ENCODE measurements at places on chromosomes 4 and X. TPM values are rescaled to one million over a fixed set of nuclear protein-coding genes. Genes with fewer than 3 reads are reported as not detected.

Gene ERCC6L
- polyA plus RNA-seq, result 1.5 TPM

- H3K4me3 ChIP-seq, result no peak overlapping the region
- H3K27me3 ChIP-seq, result peaks cover 39% of the 10 kb centered on the region
- H3K36me3 ChIP-seq, result no peaks in the 10 kb centered on the region
- no peak for DNase-seq
- H3K4me1 ChIP-seq, result no peaks in the 10 kb centered on the region
These were observed 47.1 kb upstream of the PPP2R3B start for GRCh38 chrX:433771-434170.

DNA sequence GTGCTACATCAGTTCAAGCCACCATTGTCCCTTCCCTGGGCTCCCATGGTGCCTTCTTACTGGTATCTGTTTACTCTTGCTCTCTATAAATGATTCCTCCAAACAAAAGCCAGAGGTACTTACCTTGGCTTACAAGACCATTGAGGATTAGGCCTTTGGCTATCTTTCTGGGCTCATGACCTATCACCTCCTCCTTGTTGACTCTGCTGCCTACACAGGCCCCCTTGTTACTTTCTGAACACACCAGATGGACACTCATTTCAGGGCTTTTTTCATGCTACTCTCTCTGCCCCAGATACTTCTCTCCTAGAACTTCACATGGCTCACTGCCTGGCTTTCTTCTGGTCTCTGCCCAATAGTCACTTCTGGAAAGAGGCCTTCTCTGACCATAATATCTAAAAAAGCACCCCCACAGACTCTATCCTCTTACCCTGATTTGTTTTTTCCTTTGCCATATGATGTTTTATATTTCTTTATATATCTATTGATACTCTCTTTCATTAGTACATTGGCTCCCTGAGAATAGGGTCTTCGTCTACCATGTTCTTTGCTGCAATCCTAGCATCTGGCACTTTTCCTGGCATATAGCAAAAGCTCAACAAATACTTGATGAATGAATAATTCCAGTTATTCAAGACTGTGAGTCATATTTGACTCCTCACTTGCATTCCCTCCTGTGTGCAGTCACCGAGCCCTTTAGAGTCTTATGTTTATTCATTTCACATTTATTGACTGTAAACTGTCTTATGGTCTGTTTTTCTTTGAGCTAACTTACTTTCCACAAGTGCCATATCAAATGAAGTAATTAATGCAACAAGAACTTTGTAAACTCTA is 27.1 kb upstream of the TAPT1 start:
- DNase-seq, result no peak
- no peak overlapping the region for H3K27ac ChIP-seq
- no peak overlapping the region for H3K4me3 ChIP-seq
- no peaks in the 10 kb centered on the region for H3K36me3 ChIP-seq
- H3K27me3 ChIP-seq, result no peaks in the 10 kb centered on the region

DNA sequence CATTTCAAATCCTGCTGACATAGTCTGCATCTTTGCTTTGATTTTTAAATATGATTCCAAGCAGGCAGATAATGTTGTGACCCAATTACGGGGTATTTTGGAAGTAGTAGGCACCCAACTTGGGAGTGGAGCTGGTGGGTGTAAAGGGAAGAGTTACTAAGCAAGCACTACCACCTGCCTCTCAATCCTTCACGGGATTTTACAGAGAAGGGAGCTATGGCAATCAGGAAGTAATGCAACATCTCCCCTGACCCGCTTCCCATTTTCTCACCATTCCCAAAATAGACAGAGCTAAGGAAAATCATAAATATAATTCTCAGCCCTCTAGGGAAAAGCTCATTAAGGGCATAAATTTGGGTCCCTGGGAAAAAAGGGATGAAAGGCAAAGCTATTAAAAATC is 9.2 kb downstream of the APBB2 start:
- H3K4me1 ChIP-seq, result peaks cover 8% of the 10 kb centered on the region
- H3K4me3 ChIP-seq, result no peak overlapping the region
- H3K36me3 ChIP-seq, result no peaks in the 10 kb centered on the region
- DNase-seq, result no peak

DNA sequence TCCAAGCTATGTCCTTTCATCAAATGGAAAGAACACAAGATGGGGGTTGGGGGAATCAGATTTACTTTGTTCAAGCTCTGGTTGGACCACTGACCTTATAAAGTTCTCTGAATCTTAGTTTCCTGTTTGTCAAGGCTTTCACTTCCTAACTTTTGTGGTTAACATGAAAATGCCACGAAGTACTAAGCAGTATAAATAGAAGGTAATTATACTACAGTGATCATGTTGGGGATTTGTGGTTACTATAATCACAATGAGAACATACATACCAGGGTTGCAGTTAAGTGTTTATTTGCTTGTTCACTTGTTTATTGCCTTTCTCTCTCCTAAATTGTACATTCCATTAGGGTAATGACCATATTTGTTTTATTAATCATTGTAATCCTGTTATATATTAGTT is 53.2 kb downstream of the SPRY1 start:
- H3K27me3 ChIP-seq, result no peaks in the 10 kb centered on the region
- no peak overlapping the region for H3K27ac ChIP-seq
- no peaks in the 10 kb centered on the region for H3K36me3 ChIP-seq
- H3K4me3 ChIP-seq, result no peak overlapping the region

GRCh38 chr4:159526172-159526571 is 423.3 kb downstream of the RAPGEF2 start:
- no peaks in the 10 kb centered on the region for H3K4me1 ChIP-seq
- no peak overlapping the region for H3K4me3 ChIP-seq
- no peak overlapping the region for H3K27ac ChIP-seq
- H3K27me3 ChIP-seq, result no peaks in the 10 kb centered on the region
- DNase-seq, result no peak
